Effector CD8-positive, alpha-beta T cell (primary cell): ENCODE measurements at places on chromosomes 2 and 18.

DNA sequence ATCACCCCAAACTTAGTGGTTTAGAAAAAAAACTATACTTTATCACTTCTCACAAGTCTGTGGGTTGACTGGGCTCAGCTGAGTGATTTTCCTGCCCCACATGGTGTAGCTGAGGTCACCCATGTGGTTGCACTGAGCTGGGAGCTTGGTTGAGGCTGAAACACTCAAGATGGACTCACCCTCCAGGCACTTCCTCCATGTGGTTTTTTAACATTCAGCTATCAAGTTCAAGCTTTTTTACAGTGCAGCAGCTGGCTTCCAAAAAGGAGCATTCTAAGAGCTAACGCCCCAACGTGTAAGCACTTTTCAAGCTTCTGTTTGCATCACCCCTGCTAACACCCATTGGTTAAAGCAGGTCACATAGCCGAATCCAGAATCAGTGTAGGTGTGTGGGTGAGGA lies 105.9 kb upstream of the CREB1 start:
- no peak for DNase-seq

- DNase-seq = no peak
Measured at GRCh38 chr2:26179446-26179913, 6.6 kb downstream of the GAREM2 start.

- no peak for DNase-seq
Measured at GRCh38 chr2:46382331-46383112, 85.3 kb downstream of the EPAS1 start.

DNA sequence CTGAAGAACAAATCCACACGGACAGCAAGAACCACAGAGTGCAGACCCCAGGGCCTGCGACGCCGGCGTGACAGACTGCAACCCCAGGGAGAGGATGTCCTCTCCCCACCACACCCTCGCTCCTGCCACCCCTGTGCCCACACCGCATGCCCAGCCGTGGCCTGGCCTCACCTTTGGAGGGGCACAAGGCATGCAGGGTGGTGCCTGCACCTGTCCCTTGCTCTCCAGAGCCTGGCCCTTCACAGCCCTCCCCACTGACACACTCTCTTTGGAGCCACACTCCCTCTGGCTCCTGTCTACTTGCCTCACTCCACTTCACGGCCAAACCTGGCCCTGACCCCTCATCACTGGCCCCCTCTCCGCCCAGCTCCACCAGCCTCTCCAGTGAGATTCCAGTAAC lies 9.3 kb downstream of the THAP4 start:
- DNase-seq = no peak

DNA sequence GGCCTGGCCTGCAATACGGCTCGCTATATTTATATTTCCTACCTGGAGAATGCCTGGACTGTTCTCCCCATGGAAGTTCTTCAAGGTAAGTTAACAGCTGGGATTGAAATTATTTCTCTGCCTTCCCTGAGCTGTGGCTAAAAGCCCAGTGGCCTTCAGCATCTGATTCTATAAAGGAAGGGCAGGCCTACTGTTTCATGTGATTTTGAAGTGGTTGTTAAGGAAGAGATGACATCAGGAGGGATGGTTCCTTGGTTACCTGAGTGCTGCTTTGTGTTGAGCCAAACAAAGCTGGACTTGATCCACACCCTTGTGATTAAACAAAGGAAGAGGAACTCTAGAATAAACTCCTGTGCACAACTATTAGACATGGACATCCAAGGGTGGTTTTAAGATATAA lies 61.6 kb downstream of the MFSD6 start:
- DNase-seq = no peak

- DNase-seq = no peak
Measured at GRCh38 chr18:44450226-44450625, 230.5 kb upstream of the SETBP1 start.

- DNase-seq = no peak
Measured at GRCh38 chr2:162929571-162929970, 91.0 kb upstream of the KCNH7 start.

DNA sequence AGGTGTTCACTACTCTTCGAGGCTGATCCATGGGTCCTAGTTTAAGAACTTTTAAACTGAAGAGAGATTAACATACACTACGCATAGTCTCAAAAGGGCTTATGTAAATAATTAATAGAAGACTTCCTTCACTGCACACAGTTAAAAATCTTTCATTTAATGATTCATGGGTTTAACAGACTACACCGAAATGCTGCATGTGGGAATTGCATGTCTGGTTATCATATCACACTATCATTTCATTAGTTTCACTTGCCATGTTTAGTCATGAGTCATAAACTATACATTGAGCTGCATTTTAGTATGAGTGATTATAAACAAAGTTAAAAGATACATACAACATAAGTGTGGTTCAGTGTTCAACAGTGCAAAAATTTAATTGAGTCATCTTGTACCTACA lies 31.2 kb downstream of the GLS start:
- DNase-seq = no peak

DNA sequence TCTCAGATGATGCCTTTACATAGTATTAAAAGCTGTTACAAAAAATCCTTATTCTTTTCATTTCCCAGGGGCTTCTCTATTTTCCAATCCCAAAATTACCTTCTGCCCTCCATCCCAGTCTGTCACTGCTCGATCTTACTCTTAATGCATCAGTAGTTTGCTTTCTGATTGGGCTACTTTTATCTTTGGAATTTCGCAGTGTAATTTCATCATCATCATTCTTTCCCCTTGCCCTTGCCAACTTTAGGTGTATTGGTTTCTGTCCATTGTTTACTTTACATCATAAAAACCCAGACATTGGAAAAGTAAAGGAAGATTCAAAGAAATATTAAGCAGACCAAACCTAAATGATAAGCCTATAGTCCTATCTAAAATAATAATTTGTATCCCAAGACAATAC lies 457.2 kb downstream of the PIK3C3 start:
- DNase-seq = no peak

DNA sequence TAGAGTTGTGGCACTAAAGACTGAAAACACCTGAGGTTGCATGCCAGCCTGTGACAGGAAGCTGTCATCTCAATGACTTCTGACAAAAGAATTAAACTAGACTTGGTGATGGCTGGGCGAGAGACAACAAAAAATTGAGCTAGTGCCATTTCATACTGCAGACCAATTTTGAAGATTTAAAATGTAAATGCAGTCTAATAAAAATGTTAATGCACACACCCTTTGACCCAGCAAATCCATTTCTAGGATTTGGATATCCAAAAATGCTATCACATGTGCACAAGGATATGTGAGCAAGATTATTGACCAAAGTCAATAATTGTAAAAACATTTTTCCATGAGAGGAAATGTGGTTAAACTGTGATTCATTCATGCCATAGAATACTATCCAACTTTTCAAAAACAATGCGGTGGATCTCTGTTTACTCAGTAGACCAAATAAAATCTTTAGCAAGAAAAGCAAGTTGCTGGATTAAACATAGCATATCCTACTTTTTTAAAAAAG lies 5.6 kb downstream of the FBXO36 start:
- no peak for DNase-seq

DNA sequence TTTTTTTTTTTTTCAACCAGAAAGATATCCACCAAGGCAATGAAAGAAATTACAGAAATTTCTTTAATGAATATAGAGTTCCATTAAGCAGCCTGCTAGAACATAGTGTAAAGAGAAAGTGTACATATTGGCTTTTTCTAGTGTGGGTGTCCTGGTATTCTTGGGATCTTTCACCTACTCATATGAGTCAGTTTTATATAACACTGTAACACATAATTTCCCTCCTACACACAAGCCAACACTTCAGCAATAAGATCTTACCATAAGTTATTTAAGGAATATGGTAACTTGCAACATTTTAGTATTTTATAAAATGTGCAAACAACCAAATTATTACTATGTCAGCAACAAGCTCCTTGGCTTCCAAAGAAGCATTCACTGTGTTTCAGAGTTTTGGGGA lies 59.9 kb downstream of the ZRANB3 start:
- no peak for DNase-seq

- no peak for DNase-seq
Measured at GRCh38 chr18:55515941-55516710, 71.9 kb downstream of the TCF4 start.

DNA sequence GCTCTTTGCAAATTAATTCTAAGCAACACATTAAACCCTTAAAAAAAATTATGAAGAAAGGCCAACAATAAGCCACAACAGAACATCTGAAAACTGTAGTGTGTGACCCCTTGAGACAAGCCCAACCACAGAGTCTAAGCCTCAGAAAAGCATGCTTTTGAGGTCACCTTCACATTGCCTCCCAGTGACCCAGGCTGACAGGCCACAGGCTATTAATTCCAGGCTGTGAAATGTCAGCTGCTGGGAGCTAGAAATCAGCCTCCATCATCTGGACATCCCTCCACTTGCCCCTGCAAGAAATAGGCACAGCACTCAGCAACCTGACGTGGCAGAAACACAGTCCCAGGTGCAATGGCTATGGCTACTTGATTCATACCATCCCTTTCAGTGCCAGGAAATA lies 179.4 kb upstream of the ZFP36L2 start:
- DNase-seq = no peak

DNA sequence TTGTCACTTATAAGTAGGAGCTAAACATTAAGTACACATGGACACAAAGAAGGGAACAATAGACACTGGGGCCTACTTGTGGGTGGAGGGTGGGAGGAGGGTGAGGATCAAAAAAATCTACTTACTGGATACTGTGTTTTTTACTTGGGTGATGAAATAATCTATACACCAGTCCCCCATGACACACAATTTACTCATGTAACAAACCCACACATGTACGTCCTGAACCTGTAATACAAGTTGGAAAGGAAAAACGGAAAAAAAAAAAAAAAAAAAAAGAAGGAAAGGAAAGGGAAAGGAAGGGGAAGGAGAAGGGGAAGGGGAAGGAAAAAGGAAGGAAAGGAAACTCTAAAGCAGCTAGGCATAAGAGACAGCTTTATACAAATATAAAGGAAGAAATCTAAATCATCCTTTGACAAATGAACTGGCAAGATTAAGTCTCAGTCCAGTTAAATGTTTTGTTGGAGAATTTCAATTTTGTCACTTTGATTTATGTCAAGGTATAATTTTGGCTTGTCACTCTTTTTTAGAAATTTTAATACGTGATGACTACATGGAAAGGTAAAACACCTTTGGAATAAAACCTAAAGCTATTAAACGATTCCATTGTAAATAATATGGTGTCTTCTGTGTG lies 169.4 kb upstream of the OTX1 start:
- no peak for DNase-seq

DNA sequence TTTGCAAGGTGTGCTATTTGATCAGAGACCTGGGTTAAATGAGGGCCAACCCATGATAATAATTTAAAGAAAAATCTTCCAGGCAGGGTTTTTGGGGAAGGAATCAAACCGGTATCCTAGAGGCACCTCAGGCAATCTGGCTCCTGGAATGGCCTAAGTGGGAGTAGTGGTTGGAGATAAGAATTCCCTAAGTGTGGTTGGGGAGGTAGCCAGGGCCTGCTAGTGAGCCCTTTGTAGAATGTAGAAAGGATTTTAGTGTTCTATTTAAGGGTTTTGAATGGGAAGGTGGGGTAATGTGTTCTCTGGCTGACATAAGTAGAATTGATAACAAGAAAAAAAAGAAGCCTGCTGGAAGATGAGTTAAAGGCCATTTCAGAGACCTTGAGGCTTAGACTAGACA lies 422.2 kb downstream of the XIRP2 start:
- DNase-seq = no peak

DNA sequence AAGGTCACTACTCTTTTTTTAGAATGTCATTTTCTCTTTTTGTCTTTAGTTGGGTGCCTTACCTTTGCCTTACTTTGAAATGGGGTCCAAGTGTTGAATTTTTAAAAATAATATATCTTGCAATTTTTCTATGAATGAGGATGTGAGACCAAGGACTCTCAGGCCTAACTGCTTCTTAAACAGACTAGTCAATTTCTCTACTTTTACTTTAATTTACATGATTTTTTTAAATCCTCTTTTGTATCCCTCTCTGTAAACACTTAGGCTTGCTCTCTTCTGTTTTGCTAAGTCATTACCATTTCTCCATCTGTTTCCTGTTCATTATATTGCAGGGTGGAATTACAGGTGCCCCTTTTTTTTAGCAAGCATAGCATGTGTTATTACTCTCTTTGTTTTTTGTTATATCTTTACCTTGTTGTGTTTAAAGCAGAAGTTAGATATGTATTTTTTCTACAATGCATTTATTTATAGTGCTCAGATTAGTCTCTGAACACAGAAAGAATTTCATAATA lies 261.8 kb downstream of the SPAG16 start:
- no peak for DNase-seq

DNA sequence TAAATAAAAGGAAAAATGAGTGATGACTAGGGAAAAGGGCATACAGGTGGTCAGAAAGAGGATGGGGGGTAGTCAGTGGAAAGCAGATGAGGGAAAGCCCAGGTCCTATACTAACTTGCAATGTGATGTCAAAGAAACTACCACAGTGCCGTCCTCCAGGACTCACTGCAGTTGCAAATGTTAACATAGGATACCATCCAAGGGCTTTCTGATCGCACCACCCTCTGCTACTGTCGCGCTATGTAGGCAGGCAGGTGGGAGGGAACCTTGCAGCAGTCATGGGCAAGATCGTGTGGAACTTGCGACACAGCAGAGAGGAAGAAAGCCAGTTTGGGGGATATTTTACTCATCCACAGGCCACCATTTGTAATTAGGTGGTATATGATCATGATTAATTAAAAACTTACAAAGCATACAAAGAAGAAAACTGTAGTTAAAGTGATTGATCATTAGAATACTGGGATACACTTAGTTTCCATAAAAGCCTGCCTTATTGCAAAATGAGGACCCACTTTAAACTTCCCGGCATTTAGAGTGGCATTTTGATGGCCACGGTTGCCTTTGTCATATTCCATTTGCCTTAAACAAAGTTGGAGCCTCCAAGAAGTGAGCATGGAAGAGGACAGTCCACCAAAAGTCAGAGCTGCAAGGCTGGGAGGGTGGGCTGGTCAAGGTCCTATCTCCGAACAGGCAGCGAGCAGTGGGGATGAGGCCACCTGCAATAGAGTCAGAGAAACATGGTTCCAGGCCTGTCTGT lies 8.5 kb upstream of the ROCK2 start:
- DNase-seq = no peak

GRCh38 chr18:58980991-58981390 lies 116.3 kb downstream of the ZNF532 start:
- no peak for DNase-seq

GRCh38 chr2:124327303-124327702 lies 302.2 kb downstream of the CNTNAP5 start:
- no peak for DNase-seq
